HCT116 (cell line): ENCODE measurements at places on chromosomes 5 and 9.

DNA sequence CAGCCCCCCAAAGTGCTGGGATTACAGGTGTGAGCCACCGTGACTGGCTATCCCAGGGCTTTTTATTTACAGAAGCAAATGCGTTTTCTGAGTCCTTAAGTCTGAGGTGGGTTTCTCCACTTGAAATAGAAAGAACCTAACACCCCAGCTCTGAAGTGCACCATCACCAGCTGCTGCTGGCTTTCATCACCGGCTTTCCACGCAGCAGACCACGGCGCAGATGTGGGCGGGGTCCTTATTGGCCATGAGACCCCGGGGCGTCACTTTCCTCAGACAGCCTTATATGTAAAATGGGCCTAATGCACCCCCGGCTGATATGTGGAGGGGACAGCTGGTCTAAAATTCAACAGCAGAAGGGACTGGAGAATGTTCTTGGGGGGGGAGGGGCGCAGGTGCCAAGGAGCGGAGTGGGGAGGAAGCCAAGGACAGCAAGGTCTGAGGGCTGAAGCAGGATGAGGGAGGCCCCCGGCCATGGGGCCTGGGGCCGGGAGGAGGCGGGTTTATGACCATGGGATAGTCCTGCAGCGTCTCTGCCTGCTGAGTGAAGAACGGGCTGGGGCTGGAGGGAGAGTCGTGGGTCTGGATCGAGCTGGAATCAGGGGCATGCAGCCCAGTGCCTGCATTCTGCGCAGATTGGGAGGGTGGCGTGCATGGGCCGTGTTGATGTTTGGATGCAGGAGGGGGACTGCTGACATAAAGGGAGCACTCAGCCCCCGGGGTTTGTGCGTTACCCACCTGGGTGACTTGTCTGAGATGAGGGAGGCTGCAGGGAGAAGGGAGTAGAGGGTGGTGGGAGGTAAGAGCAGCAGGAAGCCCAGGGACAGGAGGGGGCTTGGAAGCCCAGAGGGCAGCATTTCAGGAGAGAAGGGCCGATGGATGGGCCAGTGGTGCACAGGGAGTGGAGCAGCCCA lies 30.2 kb downstream of the RASGEF1C start:
- no peak for DNase-seq

DNA sequence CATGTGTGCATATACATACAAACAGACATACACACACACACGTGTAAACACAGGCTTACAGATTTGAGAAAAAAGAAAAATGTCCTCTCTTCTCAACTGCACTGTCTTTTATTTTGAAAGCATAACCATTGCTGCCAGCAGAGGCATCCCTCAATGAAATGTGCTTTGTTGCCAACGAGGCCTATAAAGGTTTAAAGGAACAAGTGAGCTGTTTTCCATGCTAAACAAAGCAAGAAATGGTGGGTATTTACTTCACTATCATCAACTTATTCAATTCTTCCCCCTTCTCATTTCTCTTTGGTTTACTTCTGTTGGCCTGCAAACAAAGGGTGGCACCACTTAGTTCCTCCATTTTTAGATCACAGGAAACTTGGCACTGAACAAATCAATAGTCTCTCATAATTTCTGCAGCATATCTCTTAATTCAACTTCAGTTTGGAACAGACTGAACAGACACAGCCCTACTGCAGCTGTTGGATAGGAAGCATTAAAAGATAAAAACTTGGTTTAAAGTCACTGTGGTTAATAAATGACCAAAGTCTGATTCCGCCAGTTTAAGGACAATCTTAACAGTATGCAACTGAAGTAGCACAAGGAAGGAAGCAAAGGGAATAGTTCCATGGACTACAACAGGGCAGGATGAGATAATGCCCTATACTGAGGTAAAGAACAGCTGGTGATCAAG lies 21.7 kb downstream of the TTC33 start:
- no peak for DNase-seq

- peak; percentile 74 for DNase-seq
These were observed 75.4 kb upstream of the CDKN2B start for GRCh38 chr9:22084336-22085035.

- DNase-seq, result no peak
These were observed 15.1 kb upstream of the PHF19 start for GRCh38 chr9:120891884-120892747.

- DNase-seq, result no peak
These were observed 87.1 kb downstream of the DIRAS2 start for GRCh38 chr9:90555351-90556057.
